ENCODE measurements at places on chromosomes 4 and X. TPM values are rescaled to one million over a fixed set of nuclear protein-coding genes. Genes with fewer than 3 reads are reported as not detected.
A peak's percentile ranks its signal among the peaks of the same experiment; 100 is the strongest.

GRCh38 chr4:37588150-37588549 is 98.0 kb downstream of the RELL1 start:
- no peak for DNase-seq

DNA sequence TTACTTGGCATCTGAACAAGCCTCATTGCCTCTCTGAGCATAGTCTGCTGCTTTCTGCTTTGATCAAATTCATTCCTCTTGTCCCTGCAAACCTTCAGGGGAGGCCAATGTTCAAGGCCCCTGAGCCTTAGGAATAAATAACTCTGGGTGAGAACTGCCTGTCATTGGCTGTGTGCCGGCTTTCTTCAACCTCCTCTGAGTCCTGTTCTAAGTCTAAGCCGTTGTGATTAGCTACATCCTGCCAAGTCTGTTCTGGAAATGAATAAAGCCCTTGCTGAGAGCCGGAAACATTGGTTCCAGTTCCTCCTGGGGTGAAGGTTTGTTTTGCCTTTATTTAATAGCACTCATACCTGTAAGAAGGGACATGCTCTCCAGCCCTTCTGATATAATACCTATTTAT is 13.8 kb downstream of the RNF4 start:
- no peak for DNase-seq

GRCh38 chrX:652341-652741 is 21.8 kb downstream of the SHOX start:
- peak; percentile 47 for DNase-seq

GRCh38 chrX:133415276-133416105 is at the start of gene GPC4:
Gene GPC4, minus strand, starts transcription at chrX:133415489. Its CDS starts 524 bp downstream, at chrX:133414965.
- no peak for DNase-seq

- DNase-seq, result peak; percentile 70
These were observed 44.5 kb downstream of the TRIM2 start for GRCh38 chr4:153248641-153249198.

DNA sequence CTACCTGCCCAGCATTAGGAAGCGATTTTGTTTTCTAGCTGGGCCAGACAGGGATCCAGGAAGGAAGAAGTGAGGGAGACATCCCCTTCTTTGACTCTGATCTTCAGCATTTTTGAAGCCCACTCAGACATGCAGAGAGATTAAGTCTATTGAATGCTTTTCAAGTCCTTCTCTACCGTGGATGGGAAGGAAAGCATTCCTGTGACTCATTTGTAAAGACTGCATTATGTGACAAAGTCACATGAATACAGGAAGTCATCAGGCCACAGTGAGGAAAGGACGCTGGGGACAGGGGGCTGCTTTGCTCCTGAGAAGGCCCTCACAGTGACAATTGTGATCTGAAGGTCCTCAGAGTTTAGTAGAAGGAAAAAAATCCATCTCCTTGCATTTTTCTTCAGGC is 67.4 kb upstream of the GBA3 start:
- no peak for DNase-seq

- DNase-seq, result no peak
These were observed 54.8 kb downstream of the DHX15 start for GRCh38 chr4:24529555-24529954.

DNA sequence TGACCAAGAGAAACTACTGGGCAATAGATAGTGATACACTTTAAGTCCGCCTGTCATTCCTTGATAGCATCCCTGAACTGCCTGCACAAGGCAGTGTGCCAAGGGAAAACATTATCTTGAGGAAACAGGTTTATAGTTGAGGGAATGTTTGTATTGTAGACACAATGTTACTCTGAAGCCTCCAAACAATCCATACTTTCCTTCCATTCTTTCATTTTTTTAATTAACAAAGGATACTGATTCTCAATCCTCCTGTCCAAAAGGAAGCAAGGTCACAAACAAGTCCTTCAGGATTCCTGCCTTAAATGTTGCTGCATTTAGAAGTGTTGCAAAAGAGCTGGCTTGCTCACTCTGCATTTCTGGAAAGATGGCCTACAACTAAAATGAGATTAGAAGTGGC is 61.7 kb upstream of the PRSS48 start:
- DNase-seq, result no peak

The PLAC8 gene
- total RNA-seq, result 1.3 TPM

- no peak for DNase-seq
These were observed 51.7 kb upstream of the OTUD4 start for GRCh38 chr4:145231906-145232700.

The TMPRSS11B gene
- not detected for total RNA-seq

The F9 gene
- not detected for total RNA-seq

- DNase-seq, result no peak
These were observed 15.0 kb downstream of the TTC29 start for GRCh38 chr4:146930673-146931072.

The CYBB gene
- 2.4 TPM for total RNA-seq

- no peak for DNase-seq
These were observed 276.3 kb upstream of the TACR3 start for GRCh38 chr4:103996064-103996463.

GRCh38 chrX:109839694-109840567 is 106.9 kb upstream of the ACSL4 start:
- peak; percentile 57 for DNase-seq

GRCh38 chrX:129925305-129926092 is 19.5 kb downstream of the UTP14A start:
- peak; percentile 87 for DNase-seq

The ASMT gene
- not detected for total RNA-seq

DNA sequence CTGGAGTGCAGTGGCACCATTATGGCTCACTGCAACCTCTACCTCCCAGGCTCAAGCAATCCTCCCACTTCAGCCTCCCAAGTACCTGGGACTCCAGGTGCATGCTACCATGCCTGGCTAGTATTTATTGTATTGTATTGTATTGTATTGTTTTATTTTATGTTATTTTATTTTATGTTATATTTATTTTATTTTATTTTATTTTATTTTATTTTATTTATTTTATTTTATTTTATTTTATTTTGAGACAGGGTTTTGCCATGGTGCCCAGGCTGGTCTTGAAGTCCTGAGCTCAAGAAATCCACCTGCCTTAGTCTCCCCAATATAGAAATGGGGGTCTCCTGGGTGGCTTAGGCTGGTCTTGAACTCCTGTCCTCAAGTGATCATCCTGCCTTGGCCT is 42.6 kb downstream of the ELF2 start:
- no peak for DNase-seq

The APLN gene
- 0.38 TPM for total RNA-seq

The SPANXD gene
- not detected for total RNA-seq

DNA sequence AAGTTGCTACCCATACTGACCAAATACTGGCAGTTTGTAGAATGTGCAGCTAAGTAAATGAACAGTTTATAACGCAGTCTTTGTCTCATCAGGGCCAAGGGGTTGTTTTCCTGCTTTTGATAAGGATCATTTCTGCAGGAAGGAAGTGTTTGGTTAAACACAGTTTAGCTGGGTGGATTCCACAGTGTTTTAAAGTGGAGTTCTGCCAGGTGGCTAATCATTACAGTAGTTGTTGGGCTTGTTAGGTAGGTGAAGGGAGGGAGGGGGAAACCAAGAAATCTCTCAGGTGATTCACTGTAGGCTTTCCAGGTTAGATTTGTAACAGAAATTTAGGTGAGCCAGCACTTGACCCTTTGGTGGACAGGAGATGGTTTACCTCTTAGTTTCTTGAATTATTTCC is 58.1 kb downstream of the FNIP2 start:
- no peak for DNase-seq

GRCh38 chr4:108360754-108361445 is 192.2 kb upstream of the LEF1 start:
- no peak for DNase-seq

GRCh38 chr4:3630136-3630597 is 97.9 kb upstream of the LRPAP1 start:
- DNase-seq, result no peak

The TCEAL2 gene
- total RNA-seq, result 1.5 TPM

The NAT8L gene
- 2.8 TPM for total RNA-seq

The IL1RAPL2 gene
- total RNA-seq, result 0.25 TPM

DNA sequence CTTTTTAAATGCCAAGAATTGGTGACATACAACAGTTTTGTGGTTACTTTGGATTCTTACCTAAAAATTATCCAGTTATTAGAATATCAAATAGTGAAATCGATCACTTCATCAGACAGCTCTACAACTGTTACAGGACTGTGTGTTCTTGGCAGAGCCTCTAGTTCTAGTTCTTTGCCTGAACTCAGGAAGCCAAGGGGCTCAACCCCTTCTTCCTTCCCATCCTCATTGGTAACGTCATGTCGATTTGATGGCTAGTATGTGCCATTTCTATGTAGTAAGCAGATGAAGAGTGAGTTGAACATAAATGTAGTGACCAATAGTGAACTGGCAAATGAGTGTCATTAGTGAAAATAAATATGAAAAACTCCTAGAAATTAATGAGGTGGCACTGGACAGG is 59.4 kb upstream of the LIMCH1 start:
- DNase-seq, result no peak

DNA sequence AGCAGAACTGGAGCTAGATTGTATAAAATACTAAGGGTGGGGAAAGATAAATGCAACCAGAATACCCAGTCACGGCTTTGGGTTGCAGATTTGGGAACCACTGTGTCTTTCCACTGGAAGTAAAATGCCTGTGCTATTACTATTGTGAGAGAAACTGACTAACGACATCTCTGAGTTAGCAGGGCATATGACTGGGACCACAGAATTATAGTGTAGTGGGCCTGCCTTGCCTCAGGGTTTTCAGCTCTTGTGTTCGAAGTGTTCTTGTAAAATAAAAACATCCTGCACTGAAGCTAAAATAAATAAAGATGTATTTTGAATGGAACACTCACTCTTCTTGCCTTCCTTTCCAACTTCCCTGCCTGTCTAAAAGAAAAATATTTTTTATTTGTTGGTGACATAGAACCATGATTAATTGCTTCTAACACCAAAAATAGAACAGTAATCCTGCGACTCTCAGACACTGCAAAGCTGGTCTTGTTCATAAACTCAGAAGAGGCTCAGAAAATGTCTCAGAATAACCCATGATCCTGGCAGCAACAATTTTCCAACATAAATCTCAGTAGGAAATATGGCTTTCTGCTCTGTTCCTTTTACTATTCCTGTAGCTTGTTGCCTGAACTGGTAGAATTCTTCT is 104.2 kb downstream of the FAM47B start:
- no peak for DNase-seq

DNA sequence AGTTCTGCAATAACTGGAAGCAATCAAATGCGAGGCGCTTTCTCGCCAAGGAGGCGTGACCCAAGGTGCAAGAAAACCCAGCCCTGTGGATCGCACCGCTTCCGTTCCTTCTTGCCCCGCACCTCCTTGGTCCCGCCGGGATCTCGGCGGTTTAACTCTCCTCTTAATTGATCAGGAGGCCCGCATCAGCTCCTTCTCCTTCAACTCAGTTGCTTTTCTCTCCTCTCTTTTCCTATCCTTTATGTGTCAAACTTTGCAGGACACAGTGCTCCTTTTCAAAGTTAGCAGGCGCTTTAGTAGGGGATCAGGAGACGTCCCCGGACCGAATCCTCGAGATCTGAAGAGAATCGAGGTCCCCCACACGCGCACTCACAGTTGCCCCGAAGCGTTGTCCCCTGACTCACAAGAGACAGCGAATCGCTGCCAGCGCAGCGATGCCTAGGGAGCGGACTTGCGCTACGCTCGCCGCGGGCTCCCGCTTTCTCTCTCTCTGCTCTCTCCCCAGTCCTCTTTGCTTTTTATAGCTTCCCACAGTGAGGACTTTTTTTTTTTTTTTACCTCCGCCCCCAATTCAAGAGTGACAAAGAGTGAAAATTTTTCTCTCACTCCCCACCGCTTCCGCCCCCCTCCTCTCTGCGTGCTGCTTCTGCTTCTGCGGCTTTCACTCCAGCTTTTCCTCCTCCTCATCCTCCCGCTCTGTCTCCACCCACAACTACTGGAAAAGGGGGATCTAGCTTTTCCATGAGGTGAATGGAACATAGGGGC is at the start of gene DKK2:
TSS of gene DKK2 (minus strand) at position 495 of the 765 bp plus-strand sequence. CDS start 722 bp downstream, outside the sequence.
- DNase-seq, result peak; percentile 78

The AP1S2 gene
- 17.6 TPM for total RNA-seq

DNA sequence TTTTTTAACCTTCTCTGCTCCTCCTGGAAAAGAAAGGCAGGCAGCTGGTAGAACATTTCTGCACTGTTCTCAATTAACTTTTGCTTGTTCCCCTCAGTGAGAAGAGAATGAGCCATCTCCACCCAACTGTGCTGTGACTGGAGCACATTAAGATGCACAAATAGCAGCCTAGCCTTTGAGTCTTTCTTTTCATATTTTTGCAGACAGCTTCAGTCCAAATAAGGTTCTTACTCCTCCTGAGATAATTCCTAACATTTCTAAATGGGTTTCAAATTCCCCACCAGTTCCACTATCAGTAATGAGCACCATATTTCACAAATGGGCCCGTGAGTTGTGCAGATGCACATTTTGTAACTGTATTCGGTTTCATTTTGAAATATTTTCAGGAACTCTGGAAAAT is 118.6 kb downstream of the SPCS3 start:
- no peak for DNase-seq

GRCh38 chrX:73401591-73402266 is 45.1 kb upstream of the CDX4 start:
- no peak for DNase-seq

- no peak for DNase-seq
These were observed 78.7 kb downstream of the PRKG2 start for GRCh38 chr4:81136161-81136905.

The HSFX2 gene
- total RNA-seq, result 4.8 TPM

All from suprapubic skin (tissue), 4 donors.